ENCODE measurements at places on chromosomes 4 and X.
A peak's percentile ranks its signal among the peaks of the same experiment; 100 is the strongest.

GRCh38 chrX:124216396-124217115, 115.9 kb upstream of the TEX13D start:
- DNase-seq, result peak; percentile 66

- DNase-seq, result no peak
Measured at GRCh38 chr4:152417673-152418072, 118.2 kb downstream of the FBXW7 start.

DNA sequence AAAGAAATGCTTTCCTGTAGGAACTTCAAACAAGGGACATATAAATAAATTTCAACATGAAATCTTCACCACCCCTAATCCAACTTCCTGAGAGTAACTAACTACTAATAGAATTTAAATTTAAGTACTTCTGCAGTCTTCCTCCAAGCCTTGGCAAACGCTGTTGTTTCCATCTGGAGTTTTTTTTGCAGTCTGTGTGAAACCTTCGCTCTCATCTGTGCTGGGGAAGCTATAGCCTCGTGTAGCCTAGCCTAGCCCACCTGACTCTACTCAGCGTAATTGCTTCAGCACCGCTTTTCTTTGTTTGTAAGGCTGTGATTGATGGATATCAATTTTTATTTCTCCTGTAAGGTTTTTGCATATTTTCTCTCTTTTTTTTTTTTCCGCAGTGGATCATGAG, 30.9 kb downstream of the STOX2 start:
- DNase-seq, result no peak

GRCh38 chr4:40316782-40317635, 18.1 kb upstream of the CHRNA9 start:
- DNase-seq, result peak; percentile 73

Measured in DND-41 (cell line).